ENCODE measurements at places on chromosomes 2 and 18. TPM values are rescaled to one million over a fixed set of nuclear protein-coding genes. Genes with fewer than 3 reads are reported as not detected.

DNA sequence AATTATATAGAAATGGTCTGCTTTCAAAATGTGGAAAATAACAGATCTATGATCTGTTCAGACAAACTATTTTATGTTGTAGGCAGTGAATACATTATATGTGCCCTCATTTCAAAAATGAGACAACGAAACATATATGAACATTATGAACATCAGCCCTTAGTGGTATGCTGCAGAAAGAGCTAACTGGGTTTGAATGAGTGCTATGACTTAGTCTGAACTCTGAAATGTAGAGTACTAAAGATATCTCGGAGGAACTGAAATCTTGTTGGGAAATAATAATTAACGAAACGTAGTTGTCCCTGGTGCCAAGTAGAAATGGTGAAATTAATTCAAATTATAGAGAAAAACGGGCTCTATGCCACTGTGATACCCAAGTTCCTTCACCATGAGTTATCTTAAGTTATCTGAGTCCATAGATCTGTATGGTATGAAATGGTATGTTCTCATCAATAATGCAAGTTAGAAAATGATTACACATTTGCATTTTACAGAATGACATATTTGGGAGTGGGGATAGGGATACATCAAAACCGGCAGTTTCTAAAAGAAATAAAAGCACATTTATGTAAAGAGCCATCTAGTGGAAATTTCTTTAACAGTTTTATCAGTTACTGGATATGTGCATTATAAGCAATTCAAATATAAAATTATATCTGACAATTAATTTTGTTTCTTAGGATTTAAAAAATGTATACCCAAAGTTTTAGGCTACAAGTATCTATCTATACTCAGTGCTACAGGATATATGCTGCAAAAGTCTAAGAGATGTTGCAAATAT is 26.7 kb downstream of the STARD6 start:
- DNase-seq: no peak

Gene ZNF516
- total RNA-seq: 25.7 TPM

- no peak for DNase-seq
These were observed 12.6 kb downstream of the GKN1 start for GRCh38 chr2:68987021-68987503.

GRCh38 chr2:238242731-238243495 is 3.1 kb upstream of the HES6 start:
- no peak for DNase-seq

GRCh38 chr2:149928011-149928410 is 340.4 kb upstream of the MMADHC start:
- no peak for DNase-seq

GRCh38 chr2:63192889-63193774 is 142.5 kb downstream of the OTX1 start:
- DNase-seq: no peak

GRCh38 chr2:43230951-43231827 is 4.8 kb upstream of the ZFP36L2 start:
- DNase-seq: no peak

DNA sequence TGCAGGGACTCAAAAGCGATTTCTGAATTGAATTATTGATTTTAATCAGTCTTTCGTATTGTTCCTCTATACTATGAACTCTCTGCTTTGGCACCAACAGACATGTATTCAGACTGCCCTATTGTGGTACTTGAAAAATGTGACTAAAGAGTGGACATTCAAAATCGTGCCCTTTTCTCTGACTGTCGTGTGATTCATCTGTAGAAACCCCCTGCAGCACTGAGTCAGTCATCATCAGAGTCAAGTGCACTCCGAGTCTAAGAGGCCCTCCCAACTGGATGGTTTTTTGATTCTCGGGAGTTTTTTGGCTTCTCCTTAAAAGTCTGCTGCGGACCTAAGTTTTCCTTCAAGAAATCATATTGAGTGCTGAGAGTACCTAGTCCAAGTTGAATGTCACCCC is 96.4 kb upstream of the FOSL2 start:
- DNase-seq: no peak

DNA sequence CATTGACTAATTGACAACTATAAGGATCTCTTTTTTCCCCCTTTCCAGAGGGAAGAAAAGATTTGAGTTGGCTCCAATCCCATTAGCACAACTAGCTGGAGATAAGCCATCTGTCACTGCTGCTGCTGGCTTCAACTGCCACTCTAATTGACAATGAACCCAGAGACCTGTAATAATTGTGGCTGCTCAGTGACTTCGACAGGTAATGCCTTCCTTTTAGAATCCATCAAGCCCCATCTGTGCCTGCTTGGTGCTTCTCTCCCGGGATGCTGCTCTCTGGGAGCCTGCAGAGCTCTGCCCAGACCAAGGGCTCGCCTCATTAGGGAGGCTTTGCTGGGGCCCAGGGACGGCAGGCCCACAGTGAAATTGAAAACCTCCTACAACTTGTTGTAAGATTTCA is 376.7 kb upstream of the SOX11 start:
- DNase-seq: no peak

Gene COL4A3
- 0.38 TPM for total RNA-seq

DNA sequence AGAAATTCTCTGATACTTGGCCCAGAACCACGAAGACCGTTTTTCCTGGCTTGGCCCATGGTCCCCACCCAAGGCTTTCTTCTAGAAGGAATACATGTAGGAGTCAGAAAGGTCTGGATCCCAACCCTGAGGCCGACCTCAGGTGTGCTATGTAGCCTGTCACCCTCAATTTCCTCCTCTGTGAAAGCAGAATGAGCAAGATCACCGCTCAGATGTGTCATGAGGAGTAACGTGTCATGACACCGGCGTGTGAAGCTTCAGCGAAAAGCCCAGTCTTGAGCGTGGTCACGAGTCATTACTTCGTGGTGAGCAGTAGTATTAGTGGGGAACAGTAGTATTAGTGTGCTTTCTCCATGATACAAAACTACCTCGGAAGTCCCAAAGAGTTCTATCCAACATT is 103.4 kb downstream of the ALPK2 start:
- no peak for DNase-seq

- no peak for DNase-seq
These were observed 166.4 kb downstream of the GPD2 start for GRCh38 chr2:156602552-156602933.

Gene KANSL1L
- total RNA-seq: 9.6 TPM

- DNase-seq: no peak
These were observed 1.5 kb upstream of the BUB1 start for GRCh38 chr2:110679337-110679707.

Gene RNU2-63P
- total RNA-seq: 4.0 TPM

- DNase-seq: no peak
These were observed 125.1 kb upstream of the SH3BP4 start for GRCh38 chr2:234826681-234827080.

Gene TUBA3E
- total RNA-seq: not detected

Gene ARHGAP15
- total RNA-seq: 154 TPM

- DNase-seq: no peak
These were observed 47.7 kb downstream of the OSBPL6 start for GRCh38 chr2:178241844-178242551.

GRCh38 chr18:48306838-48307237 is 102.3 kb downstream of the ZBTB7C start:
- DNase-seq: no peak

DNA sequence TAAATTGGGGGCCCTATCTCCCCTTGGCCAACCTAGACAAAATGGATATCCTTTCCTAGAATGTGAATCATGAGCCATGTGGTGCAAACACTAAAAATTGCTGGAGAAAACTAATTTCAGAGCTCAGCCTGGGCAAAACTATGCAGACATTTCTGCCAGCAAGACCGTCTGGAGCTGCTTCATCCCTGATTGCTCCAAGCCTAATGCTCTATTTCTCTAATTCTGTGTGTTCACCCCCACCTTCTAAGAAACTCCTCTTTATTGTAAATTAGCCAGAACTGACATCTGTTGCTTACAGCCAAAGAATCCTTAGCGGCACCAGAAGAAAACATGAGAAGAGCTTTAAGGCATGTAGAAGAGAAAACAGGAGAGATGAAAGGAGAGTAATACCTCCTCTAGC is 337.7 kb upstream of the CHAC2 start:
- DNase-seq: no peak

- DNase-seq: no peak
These were observed 88.0 kb downstream of the AFF3 start for GRCh38 chr2:100054426-100054825.

DNA sequence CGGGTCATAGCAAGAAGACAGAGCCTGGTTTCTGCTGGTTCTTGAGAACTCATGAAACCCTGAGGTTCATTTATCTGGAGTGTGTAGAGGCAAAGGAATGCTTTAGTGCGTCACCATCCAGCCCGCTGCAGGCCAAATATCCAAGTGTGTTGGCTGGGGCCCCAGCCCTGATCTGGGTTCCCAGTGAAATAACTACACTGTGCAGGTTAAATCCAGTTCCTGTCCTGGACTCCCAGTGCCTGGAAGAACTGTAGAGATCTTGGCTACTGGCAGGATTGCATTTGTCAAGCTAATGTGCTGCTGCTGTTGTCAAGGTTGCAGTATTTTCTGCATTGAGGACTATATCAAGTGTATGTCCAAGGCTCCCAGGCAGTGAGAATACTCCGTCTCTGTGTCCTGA is 89.9 kb downstream of the MAPK4 start:
- DNase-seq: no peak

Gene IKZF2
- total RNA-seq: 31.8 TPM

- no peak for DNase-seq
These were observed 45.4 kb downstream of the EML6 start for GRCh38 chr2:54768772-54769428.

Gene RMDN2
- 5.0 TPM for total RNA-seq

GRCh38 chr2:35522450-35522849 is 833.1 kb upstream of the CRIM1 start:
- no peak for DNase-seq

DNA sequence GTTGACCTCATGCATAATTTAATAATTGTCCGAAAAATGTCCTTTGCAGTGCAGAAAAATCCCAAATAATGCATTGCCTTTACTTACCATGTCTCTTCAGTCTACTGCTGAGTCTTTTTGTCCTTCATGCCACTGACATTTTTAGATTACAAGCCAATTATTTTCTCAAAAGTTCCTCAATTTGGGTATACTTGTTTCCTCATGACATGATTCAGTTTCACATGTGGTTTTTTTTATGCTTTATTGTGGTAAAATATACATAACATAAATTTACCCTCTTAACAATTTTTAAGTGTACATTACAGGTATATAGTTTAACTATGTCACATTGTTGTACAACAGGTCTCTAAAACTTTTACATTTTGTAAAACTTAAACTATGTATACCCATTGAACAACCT is 81.0 kb downstream of the EPC2 start:
- no peak for DNase-seq

Gene BOK
- not detected for total RNA-seq

Data from T-cell (primary cell).